Tongue (tissue), 3 donors: ENCODE measurements at places on chromosomes 7 and 10. TPM values are rescaled to one million over a fixed set of nuclear protein-coding genes. Genes with fewer than 3 reads are reported as not detected.

DNA sequence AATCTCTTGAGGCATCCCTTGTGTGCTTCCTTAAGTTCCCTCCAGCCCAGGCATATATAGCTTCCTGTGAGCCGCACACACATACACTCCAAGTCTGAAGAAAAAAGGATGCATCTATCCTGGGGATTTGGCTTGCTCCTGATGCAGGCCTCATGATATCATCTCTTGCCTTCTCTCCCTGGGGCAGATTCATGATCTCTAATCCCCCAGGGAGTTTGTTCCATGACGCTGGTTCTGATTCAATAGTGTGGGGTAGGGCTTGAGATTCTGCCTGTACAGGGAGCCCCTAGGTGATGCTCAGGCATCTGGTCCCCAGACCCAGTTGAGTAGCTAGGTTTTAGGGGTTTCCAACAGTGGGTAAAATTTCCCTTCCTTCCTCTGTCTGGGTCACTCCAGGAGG is 1.5 kb downstream of the PON1 start:
- no peak for DNase-seq

Gene CYP2C18
- total RNA-seq, result 8.4 TPM

DNA sequence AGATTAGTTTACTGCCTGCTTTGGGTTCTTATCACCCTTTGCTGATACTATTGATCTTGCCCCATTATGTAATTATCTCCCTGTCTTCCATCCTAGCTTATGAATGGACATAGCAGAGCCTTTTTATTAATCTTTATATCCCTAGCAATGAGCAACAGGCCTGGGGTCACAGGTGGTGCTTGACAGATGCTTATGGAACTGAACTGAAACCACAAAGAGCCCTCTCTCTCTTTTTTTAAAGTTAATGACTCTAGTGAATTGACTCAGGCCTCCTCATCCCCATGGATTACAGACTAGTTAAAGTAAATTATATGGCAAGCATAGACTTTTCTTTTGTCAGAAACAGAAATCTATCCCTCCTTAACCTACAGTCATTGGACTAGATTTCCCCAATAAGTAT is 265.2 kb downstream of the PHTF2 start:
- DNase-seq, result no peak

- peak; percentile 87 for DNase-seq
Observed at GRCh38 chr10:125123476-125124114, 36.8 kb downstream of the CTBP2 start.

DNA sequence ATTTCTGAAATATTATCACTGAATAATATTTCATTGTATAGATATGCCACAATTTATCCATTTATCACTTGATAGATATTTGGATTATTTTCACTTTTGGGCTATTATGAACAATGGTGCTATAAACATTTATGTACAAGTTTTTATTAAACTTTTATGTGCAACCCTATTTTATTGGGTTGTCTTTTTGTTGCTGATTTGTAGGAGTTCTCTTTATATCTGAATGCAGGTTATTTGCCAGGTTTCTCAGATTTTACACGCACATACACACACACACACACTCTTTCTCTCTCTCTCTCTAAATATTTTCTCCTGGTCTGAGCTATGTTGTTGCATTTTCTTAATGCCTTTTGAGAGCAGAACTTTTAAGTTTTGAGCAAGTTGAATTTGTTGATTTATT is 36.2 kb downstream of the ADK start:
- DNase-seq, result no peak

DNA sequence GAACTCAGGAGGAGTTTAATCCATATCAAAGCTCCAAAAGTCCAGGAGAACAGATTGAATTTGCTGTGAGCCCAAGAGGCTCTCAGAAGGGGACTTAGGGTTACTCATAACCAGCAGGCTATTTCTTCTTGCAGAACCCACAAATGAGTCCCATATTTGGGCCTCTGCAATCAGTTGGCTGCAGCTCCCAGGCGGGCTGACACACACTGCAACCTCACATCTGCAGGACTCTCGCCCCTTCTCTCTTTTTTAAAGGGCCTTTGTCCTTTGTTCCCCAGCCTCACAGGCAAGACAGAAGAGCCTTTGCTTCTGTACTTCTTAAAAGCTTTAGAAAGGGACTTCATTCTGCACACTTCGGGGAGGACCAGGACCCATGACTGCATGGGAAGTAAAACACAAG is 26.7 kb downstream of the CREB3L2 start:
- no peak for DNase-seq

DNA sequence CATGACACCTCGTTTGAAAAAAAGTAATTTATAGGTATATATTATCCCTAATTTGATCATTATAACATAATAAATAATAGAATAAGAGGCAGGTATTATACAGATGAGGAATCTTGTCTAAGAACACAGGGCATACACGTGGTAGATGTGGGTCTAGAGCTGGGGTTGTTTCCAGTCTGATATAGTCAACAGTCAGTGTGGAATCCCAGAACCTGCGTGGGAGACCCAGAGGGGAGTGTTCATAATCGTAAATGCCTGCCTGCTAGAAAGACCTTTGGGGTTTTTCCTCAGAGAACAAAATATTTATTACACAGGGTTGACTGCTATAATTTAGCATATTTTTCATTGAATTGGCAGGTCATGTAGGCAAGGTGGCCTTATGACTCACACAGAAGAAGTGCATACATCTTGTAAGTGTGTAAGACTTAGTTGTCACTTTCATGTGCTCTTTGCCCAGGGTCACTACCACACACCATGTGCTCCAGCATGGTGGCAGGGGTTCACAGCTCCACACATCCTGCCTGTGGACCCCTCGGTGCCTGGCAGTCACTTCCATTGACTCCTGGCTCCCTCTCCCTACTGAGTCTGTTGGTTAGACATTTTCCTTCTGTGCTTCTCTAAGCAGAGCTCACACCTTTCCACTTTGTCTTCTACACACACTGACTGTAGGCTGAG is 94.9 kb upstream of the IKZF1 start:
- DNase-seq, result no peak

- DNase-seq, result no peak
Observed at GRCh38 chr7:138954545-138955475, 26.4 kb downstream of the KIAA1549 start.

DNA sequence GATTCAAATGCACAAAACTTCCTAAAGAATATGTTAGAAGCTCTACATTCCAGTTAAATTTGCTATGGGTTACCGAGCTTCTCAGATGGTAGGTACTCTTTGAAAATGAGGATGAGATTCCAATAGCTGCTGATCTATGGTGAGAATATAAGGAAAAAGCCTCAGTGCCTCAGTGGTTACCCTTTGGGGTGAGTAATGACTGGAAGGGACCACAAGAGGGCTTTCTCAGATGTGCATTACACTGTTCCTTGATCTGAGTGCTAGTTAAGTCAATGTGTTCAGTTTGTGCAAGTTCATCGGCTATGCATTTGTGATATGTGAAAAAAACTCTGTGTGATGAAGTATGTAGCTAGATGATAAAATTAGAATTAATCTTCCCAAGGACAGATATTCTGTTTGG is 3.5 kb downstream of the NRCAM start:
- no peak for DNase-seq

Gene WNT16
- total RNA-seq, result 2.8 TPM

Gene COMTD1
- total RNA-seq, result 14.3 TPM

Gene LIPK
- total RNA-seq, result 1.1 TPM

- no peak for DNase-seq
Observed at GRCh38 chr7:100210805-100211204, 8.9 kb upstream of the PVRIG start.

GRCh38 chr10:128365156-128365725 is 239.0 kb upstream of the MKI67 start:
- no peak for DNase-seq

- DNase-seq, result no peak
Observed at GRCh38 chr7:139741239-139741638, 36.6 kb downstream of the HIPK2 start.

DNA sequence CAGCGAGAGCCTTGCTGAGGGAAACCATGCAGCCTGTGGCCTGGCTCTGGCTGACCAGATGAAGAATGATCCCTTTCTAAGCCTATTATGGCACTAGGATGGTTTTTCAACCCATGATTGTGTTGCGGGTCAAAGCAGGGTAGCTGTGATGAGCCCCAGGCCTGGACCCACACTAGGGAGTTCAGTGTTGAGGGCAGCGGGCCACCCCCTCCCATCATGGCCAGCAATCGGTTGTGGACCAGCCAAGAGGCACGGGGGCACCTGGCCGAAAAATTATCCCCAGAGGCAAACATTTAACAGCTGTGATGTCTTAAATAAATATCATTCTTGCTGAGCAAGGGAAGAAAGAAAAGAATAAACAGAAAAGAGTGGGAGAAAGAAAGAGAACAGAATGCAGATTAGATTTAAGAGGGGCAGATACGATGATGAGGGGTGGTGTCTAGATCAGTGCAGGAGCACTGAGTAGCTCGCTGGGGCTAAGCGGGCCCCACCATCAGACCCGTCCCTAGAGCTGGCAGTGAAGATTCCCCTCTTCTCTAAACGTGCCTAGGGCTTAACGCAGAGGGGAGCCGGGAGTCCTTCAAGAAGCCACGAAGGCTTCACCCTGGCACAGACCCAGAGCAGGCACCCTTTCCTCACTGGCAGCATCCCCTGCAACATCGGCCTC is 82.7 kb downstream of the SLC37A3 start:
- DNase-seq, result no peak

DNA sequence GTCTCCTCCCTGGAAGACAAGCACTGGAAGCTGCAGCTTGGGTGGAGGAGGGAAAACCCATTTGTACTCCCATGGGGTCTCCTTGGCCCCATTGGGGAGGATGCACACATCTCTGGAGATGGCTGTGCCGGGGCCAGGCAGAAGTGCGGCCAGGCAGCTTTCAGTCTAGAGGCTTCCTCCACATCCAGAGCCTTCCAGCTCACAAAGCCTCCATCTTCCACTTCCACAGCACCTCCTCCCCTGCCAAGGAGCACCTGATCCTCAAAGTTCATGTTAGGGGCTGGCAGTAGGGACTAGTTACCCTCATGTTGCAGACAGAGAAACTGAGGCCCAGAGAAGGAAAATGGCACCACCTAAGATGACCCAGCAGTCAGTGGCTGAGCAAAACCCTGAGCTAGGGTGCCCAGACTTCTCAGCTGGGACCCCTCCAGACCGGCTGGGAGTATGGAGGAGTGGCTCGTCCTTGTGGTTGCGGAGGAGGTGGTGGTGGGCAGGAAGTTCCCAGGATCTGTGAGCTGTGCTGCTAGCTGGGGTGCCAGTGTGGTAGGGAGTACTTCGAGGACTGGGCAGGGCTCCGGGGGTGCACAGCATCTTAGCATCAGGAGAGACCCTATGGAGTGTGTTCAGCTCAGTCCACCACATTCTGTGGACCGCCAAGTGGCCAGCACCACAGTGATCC is 44.2 kb downstream of the ADCYAP1R1 start:
- DNase-seq, result no peak

- DNase-seq, result no peak
Observed at GRCh38 chr10:77909021-77909748, 17.4 kb downstream of the DLG5 start.
